Right cardiac atrium (tissue), 5 donors: ENCODE measurements at places on chromosomes 16 and 17. TPM values are rescaled to one million over a fixed set of nuclear protein-coding genes. Genes with fewer than 3 reads are reported as not detected.

Gene KCNJ12
- total RNA-seq: 11.6 TPM

Gene HS3ST3B1
- 1.1 TPM for total RNA-seq

Gene TLCD2
- total RNA-seq: 6.1 TPM

DNA sequence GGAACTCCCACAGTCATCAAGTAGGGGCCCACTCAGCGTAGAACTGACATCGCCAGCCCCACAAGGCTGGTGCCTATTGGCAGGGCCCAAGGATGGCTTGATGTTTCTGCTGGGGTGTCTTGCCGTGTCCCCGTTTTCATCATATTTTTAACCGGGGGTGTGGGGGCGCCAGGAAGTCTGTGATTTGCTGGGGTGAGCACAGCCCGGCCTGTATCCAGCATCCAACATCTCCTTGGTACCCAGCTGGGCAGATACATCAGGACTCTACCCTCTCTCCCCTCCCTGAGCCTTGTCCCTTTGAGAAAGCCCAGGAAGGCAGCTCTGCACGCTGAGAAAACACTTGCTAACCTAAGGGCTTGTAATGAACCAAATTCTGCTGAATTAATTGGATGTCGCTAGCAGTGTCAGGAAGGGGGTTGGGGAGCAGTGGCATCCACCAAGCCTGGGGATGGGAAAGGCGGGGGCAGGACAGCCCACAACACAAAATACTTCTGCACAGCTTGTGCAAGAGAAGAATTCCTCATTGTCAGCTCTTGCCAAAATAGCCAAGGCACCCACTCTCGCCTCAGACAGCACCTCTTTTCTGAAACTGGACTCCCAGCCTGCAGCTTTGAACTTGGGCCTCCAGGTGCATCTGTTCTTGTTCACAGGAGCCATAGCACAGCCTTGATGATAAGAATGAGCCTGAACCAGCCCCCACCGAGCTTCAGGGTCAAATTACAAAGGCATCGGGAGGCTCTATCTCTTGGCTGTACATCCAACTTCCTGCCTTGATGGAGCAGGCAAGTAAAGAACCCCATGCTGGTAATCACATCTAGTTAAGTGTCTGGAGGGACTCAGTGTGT, 63.7 kb upstream of the LYRM9 start:
- DNase-seq: no peak

- no peak for DNase-seq
Measured at GRCh38 chr16:27801289-27801945, 251.5 kb downstream of the KATNIP start.

DNA sequence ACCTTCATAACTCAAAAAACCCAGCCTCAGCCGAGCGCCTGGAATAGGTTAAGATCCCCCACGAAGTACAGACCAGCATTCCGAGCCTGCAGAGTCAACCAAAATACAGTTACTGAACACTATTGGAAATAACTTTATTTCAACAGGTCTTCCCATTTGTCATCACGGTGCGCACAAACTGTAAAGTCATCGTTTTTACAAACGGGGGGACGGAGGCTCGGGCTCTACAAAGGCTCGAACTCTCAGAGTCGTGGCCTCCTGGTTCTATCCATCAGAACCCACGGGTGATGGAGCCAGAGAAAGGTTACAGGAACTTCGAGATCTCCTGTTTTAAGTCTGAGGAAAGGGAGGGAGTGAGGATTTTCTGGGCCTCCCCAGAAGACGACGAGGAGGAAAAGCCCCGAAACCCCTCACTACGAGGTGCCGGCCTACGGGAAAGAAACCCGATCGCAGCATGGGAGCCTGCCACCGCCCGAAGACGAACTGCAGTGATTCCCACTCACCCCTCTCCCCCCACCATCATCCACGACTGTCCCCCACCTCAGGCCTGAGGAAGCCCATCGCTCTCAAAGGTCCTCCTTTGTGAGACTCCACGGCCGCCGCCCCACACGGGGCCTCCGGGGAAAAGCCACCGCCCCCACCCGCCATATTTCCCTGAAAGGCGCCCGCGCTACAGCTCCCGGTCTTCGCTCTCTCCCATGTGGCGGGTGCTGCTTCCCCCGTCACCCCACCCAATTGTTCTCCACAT, 917 bp downstream of the YWHAE start:
- no peak for DNase-seq

DNA sequence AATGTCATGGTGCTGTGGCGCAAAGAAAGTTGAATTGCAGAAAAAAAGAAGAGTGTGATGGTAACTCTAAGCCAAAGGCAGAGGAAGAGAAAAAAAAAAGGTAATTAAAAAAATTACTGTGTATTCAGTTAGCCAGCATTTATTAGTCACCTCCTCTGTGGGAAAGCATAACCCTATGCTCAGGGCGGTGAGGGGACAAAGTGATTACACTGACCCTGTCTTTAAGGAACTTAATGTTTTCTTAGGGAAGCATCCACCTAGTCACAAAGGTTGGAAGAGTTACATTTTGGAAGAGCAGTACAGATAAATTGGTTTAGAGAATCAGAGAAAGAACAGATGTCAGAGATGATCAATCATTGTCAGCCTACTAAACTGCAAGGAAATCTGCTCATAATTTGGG, 410.3 kb downstream of the CDH11 start:
- no peak for DNase-seq

GRCh38 chr16:50991006-50991405, 160.1 kb downstream of the SALL1 start:
- DNase-seq: no peak

- no peak for DNase-seq
Measured at GRCh38 chr17:28385037-28385400, 13.5 kb downstream of the SARM1 start.

DNA sequence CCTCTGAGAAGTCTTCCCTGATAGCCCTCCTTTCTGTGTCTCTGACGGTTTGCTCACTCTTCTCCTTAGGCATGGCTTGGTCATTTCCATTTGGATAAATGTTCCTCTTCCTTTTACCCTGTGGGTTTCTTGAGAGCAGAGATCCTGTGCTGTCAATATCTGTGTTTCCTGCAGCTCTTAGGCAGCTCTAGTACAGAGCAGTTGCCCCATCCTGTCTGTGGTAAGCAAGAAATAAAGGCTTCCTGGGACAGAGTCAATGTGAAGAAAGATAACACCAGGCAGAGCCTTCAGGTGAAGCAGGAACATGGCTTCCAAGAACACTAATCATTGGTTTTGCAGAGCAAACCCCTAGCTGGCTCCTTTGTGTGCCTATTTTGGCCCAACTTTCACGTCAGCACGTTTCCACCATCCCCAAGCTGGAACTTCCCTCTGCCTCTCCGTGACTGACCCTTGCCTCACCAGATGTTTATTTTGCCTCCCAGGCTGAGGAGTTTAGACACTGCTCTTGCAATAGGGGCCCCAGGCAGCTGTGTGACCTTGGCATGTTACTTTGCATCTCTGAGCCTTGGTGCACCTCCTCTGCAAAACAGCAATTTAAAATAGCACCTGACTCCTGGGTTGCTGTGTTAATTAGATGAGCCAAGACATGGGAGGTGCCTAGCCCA, 49.6 kb upstream of the SIAH1 start:
- no peak for DNase-seq

DNA sequence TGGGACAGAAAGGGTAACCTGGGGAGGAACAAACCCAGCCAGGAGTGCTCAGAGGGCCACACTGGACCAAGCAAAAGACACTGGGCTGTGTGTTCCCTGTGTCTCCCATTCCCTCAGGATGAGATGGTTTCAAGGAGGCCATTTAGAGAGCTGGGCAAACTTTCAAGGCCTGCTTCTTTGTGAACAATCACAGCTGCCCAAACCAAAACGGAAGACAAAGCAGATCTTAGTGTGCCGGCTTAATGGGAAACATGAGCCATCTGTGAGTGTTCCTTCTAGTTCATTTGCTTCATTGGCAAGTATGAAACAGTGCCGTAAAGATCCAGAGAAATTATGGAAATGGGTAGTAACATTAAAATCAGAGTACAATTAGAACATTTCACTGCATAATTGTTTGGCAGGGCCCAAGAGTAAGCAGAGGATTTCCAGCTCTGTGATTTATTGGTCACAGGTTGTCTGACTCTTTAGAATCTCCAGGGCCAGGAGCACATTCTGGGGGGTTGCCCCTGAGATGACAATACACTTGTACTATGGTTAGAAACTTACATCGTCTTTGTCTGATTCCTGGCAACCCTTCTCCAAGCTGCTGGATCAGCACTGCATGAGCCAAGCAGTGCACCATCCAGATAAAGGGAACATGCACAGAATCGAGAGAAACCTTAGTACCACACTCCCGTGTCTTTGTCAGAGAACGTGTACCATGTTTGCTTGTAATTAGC, 412.1 kb downstream of the RBFOX1 start:
- no peak for DNase-seq

DNA sequence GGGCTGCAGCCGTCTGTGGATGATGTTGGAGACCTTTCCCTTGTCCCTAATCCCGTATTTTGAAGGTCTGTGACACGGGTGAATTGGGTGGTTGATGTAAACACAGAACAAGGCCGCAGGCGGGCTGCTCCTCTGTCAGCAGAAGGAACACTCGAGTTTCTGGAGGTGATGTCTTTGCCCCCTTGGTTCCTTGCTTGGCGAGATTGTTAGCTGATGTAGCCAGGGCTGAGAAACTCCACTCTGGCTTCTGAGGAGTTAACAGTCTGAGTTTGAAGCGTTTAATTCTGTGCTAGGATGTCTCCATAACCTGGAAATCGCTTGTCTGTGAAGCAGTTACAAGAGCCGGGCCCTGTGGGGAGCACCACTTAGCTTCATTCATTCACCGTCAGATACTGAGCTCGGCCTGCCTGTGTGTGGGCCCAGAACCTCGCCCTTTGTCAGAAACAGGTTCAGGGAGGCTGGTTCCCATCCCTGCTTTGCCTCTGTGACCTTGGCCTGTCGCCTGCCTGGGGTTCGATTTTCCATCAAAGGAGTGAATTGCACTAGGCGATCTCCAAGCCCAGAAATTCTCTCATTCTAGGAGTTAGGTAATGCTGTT, 1.3 kb downstream of the MAPK8IP3 start:
- no peak for DNase-seq

GRCh38 chr17:34850964-34851363, 110.3 kb downstream of the CCT6B start:
- no peak for DNase-seq

DNA sequence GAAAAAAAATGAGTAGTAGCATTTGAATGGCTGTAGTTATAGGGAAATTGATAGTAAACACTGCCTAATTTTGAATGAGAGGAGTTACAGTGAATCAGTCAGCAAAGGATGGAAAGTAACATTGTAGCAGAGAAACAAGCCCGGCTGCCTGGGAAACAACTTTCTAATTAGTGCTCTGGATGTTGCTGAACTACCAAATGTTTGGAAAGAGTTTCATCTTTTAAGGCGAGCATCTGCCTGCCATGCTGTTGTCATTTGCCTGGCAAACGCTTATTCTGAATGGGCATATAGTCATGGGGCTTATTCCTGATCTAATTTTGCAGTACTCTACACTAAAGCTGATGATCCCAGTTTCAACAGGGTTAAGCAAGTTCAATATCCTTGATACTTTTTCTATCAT, 138.6 kb downstream of the CDH11 start:
- DNase-seq: no peak

GRCh38 chr16:84080378-84080777, 36.4 kb downstream of the MBTPS1 start:
- DNase-seq: no peak
